ENCODE measurements at places on chromosomes 4 and X.

- DNase-seq: no peak
Observed at GRCh38 chrX:25034889-25035288, 19.1 kb upstream of the ARX start.

DNA sequence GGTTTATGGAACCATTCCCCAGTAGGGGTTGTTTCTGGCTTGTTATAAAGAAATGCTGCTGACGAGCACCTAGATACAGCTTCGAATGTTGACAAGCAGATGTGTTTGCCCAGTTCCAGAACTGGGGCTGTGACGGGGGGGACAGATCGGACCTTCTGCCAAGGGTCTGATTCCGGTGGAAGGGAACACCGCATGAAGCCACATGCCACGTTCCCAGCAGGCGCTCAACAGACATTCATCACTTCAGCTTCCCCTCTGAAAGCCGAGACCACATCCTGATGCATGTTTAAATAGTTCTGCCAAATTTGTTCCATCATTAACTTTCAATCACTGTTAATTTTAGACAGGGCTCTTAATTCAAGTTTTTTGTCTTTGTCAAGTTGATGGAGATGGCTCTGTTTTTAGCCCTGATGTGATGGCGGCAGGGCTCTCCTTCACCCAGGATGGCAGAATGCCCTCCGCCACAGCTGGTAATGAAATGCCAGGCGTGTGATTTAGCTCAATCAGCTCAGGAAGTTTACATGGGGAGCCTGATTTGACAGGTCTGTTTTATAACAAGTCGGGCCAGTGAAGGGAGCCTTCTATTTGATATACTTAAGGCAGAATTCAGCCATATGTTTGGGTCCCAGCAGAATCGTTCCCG, 57.4 kb downstream of the PSAPL1 start:
- no peak for DNase-seq

DNA sequence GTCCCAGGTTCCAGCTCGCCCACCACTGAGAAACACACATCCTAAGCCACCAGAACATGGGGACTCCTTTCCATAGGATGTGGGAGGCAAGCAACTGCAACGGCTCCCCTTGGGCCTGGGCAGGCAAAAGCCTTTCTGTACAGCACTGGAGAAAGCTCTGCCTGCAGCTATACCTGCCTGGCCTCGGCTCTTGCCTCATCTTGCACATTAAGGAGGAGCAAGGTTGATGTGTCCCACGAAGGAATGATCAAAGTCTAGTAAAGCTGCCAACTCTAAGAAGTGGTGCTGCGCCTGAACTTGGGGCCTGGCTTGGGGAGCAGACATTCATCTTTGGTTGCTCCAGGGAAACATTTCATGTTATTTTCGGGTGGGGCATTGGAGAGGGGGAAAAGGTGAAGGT, 19.6 kb downstream of the CCNG2 start:
- DNase-seq: no peak

- no peak for DNase-seq
Observed at GRCh38 chr4:185143601-185143969, 519 bp downstream of the SLC25A4 start.

- DNase-seq: no peak
Observed at GRCh38 chrX:108361316-108361715, 76.9 kb downstream of the COL4A6 start.

- DNase-seq: no peak
Observed at GRCh38 chrX:38824176-38824575, 22.9 kb downstream of the MID1IP1 start.

GRCh38 chr4:138925495-138925894, 90.1 kb upstream of the NOCT start:
- no peak for DNase-seq

DNA sequence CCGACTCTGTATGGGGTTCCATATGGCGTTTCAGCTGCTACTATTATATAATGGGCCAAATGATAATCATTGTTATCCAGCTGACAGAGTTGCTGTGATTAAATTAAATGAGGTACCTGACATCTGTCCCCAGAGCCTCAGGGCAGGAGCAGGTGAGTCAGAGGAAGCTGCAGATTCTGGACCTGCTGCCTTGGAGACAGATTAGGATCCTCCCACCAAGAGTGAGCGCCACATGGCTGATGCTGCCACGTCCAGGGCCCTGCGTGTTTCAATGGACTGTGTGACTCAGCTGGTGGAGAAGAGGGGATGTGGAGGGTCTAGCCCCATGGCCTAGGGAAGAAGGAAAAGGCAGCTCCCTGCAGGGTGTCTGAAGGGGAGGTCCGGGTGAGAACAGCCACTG, 28.3 kb upstream of the UXT start:
- no peak for DNase-seq

GRCh38 chr4:119656342-119656741, 27.7 kb upstream of the PDE5A start:
- no peak for DNase-seq

DNA sequence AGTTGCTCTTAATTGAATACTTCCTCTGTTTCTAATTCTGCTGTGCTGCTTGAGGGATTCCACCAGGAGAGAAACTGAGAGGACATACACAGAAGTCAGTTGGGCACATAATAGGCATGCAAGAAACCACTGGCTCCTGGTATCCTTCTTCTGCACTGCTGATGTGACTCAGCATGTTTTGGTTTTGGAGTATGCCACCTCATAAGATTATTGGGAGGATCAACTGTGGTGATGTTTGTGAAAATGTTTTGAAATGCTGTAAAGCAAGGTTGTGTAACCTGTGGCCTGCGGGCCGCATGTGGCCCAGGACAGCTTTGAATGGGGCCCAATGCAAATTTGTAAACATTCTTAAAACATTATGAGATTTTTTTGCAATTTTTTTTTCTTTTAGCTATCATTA, 119.6 kb downstream of the GATB start:
- no peak for DNase-seq

All from cortex of kidney (tissue), 1 donor.